AG04450 (cell line): ENCODE measurements at places on chromosomes 7 and 10. TPM values are rescaled to one million over a fixed set of nuclear protein-coding genes. Genes with fewer than 3 reads are reported as not detected.

ZNF716 gene
- polyA plus RNA-seq: not detected in 2 replicates

RNF148 gene
- polyA plus RNA-seq: not detected in 2 replicates

- no peak for DNase-seq
Observed at GRCh38 chr10:82068501-82068900, 193.5 kb downstream of the NRG3 start.

DNA sequence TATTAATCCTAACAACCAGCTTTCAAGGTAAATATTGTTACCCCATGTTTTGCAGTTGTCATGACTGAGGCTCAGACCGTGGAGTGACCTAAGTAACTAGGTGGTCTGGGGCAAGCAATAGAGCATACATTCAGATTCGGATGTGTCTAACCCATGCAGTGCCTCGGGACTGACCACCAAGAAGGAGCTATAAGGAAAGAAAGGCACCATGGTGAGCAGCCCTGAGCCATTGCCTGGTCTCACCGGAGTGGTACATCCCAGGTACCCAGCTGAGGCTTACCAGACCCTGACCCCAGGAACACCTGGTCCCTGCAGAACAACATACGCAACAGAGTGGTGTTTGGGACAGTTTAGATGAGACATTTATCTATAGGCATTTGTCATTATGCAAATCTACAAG, 175.5 kb upstream of the ZMIZ1 start:
- DNase-seq: no peak

GRCh38 chr10:77943121-77943901, 16.8 kb upstream of the DLG5 start:
- DNase-seq: no peak

- no peak for DNase-seq
Observed at GRCh38 chr10:99285881-99286280, 43.3 kb upstream of the CNNM1 start.

DNA sequence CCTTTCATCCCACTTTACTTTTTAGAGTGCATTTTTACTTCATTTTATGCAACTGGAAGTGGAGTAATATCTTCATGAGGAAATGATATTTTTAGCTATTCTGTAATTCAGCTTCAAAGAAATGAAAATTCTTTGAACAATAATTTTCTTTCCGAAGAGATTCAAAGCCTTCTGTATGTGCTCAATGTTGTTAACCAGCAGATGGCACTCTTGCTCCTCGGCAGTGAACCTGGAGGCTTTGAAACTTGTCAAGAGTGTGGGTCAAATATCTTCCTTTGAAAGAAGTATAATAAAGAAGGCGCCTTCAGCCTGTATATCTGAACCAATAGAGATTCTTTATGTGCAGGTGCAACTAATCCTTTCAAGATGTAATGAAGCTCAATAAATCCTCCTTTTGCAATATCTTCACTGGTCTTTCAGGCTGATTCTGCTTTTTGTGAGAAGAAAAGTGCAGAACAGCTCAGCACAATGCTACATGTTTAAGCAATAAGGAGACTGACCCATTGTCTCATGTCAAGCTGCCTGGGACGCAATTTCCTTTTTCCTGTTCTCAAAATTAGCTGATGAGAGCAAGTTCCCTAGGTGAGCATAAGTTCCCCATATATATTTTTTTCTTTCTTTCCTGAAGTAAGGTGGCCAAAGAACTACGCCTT, 258.4 kb downstream of the SEMA3A start:
- DNase-seq: peak; percentile 53

- no peak for DNase-seq
Observed at GRCh38 chr7:867406-868188, 8.8 kb upstream of the GET4 start.

- DNase-seq: no peak
Observed at GRCh38 chr10:65313406-65313805, 1612.4 kb upstream of the LRRTM3 start.

GRCh38 chr10:89959433-89960110, 258.2 kb downstream of the KIF20B start:
- DNase-seq: no peak
